Dorsolateral prefrontal cortex (tissue), 122 donors: ENCODE measurements at places on chromosomes 1 and 21. TPM values are rescaled to one million over a fixed set of nuclear protein-coding genes. Genes with fewer than 3 reads are reported as not detected.

The KRTAP19-3 gene
- not detected for total RNA-seq

The E2F2 gene
- total RNA-seq, result not detected

The ATP1A2 gene
- total RNA-seq, result 689 TPM

The EPS8L3 gene
- total RNA-seq, result not detected

The WNT2B gene
- 7.1 TPM for total RNA-seq

The S100A7 gene
- total RNA-seq, result not detected

The DNASE2B gene
- total RNA-seq, result 1.3 TPM

The AIM2 gene
- not detected for total RNA-seq

The NLRP3 gene
- total RNA-seq, result 5.1 TPM

The KDM1A gene
- total RNA-seq, result 58.4 TPM

The HRNR gene
- not detected for total RNA-seq
